Activated CD8-positive, alpha-beta memory T cell treated with anti-CD3 and anti-CD28 coated beads for 24 hours (primary cell): ENCODE measurements at places on chromosomes 4 and X.

- DNase-seq, result no peak
Observed at GRCh38 chr4:89021062-89021461, 35.9 kb downstream of the FAM13A start.

- DNase-seq, result no peak
Observed at GRCh38 chr4:7337196-7338058, 97.3 kb downstream of the PSAPL1 start.

- DNase-seq, result no peak
Observed at GRCh38 chrX:148448686-148449085, 51.7 kb upstream of the AFF2 start.

GRCh38 chrX:112761242-112762207 is 79.1 kb downstream of the AMOT start:
- DNase-seq, result no peak

GRCh38 chr4:67884701-67885100 is 899 bp upstream of the TMPRSS11D start:
- DNase-seq, result no peak

DNA sequence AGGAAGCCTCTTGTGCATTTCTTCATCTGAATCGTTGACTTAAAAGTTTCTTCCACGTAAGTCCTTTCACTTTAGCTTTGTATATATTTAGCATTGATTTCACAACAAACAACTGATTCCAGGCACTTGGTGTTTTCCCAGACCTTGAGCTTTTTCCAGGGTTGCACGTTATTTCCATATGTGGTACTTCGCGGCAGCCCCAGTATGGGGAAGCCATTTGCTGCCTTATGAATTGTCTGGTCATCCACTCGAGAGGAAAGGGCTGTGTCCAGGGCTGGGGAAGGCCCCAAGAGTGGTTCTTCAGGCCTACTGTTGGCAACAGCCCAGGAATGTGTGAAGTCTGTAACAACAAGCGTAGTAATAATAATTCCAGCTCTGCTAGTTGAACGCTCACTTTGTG is 2.8 kb upstream of the TLR8 start:
- no peak for DNase-seq

- DNase-seq, result no peak
Observed at GRCh38 chrX:15674514-15674840, 9.9 kb upstream of the CLTRN start.

DNA sequence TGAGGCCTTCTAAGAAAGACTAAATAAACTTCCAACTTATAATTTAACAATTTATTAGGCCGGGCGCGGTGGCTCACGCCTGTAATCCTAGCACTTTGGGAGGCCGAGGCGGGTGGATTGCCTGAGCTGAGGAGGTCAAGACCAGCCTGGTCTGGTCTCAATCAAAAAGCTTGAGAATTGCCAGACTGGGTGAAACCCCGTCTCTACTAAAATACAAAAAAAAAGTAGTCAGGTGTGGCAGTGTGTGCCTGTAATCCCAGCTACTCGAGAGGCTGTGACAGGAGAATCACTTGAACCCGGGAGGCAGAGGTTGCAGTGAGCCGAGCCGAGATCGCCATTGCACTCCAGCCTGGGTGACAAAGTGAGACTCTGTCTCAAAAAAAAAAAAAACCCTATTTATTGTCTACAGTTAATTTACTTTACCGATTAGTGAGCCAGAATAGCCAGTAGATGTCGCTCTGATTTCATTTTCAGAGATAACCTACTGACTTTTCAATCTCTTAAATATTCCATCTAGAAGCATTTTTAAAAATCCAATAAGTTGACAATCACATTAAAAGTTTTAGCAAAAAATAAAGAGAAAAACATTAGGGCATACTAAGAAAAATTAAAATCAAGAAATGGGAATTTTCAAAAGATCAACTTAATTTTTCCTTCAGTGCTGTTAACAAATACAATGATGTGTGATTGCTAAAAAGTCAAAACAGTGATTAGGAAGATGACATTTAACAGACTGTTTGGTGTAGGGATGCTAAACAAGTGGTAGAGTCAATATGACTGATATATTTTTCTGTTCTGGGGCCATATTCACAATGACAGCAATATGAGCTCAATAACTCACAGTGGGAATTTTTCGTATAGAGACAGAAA is 4.3 kb upstream of the SHROOM3 start:
- DNase-seq, result no peak

GRCh38 chr4:128228845-128229795 is 58.5 kb downstream of the PGRMC2 start:
- DNase-seq, result no peak

DNA sequence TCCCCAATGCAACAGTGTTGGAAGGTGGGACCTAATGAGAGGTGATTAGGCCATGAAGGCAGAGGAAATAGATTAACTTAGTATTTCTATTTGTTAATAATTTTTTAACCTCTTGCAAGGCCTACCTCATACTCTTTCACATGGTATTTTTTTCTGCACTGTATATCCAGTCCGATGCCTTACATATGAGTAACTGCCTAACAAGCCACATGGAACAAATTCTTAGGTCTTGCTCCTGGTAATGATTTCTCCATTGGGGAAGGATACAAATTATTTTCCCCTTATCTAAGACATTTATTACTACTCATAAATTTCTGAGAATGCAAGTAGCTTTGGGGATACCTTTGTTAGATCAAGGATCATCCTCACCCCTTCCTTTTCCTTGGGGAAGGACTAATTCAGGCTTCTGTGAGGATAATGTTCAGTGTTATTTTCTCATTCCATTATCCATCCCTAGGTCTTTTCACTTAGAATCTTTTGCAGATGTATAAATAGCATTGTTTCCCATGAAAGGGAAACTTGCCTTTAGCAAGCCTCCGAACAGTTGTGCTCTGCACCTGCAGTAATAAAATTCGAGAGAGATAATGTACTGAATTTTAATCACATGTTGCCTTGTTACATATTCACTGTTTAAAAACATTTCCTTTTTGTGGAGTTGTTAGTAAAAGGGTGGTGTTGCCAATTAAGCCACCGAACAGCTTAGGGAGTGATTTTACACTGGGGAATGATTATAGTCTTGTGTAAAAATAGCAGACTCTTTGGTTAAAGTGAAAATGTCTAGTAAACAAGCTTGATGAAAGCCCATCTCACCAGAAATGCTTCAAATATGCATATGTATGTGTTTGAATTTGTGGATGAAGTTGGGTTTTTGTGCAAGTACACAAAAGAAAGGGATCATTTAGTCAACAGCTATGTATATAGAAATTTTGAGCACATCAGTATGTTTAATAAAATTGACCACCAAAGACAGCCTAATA is 89.9 kb downstream of the CFAP299 start:
- DNase-seq, result no peak

DNA sequence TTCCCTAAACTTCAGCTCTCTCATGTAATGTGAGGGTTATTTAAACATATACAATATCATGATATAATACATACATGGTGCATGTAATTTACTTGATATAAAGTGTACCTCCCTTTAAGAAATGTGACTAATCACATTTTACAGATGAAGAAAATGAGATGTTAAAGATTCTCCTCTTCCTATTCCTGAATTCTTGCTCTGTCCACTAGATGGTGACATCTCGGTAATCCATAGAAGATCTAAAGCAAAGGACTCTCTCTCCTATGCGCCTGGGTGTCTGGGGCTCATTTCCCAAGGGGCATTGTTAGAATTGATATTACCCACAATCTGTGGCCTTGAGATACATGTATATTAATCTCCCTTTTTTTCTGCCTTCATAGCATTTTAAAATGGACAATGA is 804.9 kb downstream of the RAB28 start:
- DNase-seq, result no peak

DNA sequence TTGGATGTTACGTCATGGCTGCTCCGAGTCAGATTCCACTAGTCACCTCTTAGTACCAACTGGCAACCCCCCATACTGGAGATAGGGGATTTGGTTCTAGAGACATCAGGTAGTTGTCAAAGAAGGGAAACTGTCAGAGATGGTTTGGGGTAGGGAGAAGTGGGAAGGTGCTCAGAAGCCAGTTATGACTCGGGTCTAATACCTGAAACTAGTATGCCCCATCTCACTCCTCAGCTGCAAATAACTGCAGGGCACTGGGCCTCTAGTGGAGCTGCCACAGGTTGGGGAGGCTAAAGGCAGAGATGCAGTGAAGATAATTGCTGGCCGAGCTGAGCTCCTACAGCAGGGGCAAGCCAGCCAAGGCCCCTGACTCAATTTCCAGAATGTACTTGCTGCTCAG is 30.0 kb downstream of the OTUD6A start:
- DNase-seq, result no peak

GRCh38 chrX:48508400-48509244 is at the start of gene PORCN:
Gene PORCN, plus strand, starts transcription at chrX:48508992. Its CDS starts 829 bp downstream, at chrX:48509821.
- DNase-seq, result peak; percentile 88

GRCh38 chr4:89158884-89159503 is 47.7 kb downstream of the TIGD2 start:
- DNase-seq, result no peak

GRCh38 chrX:93868289-93868965 is 194.4 kb downstream of the FAM133A start:
- no peak for DNase-seq

GRCh38 chr4:176837169-176837895 is 44.6 kb upstream of the VEGFC start:
- no peak for DNase-seq

GRCh38 chr4:22721204-22721603 is 28.5 kb downstream of the GBA3 start:
- no peak for DNase-seq

DNA sequence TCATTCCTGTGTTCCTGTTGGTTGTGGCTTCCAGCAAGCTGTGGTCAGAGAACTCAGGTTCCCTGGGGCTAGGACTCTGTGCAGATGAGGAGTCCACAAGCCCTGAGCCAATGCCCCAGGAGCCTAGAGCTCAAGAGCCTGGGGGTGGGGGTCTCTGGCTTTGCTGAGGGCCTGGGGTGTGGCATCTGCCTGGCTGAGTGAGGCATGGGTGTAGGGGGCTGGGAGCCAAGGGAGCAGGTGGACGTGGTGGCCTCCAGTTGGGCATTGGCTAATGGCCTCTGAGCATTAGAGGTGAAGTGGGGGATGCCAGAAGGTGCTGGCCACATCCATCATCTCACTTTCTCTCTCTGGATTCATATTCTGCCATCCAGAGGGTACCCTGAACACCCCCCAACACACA is 5.3 kb upstream of the MAMLD1 start:
- DNase-seq, result peak; percentile 43

GRCh38 chrX:78548012-78548411 is 111.1 kb downstream of the RTL3 start:
- no peak for DNase-seq

GRCh38 chr4:2565533-2565932 is 29.1 kb downstream of the FAM193A start:
- DNase-seq, result no peak

GRCh38 chr4:20348411-20348810 is 96.7 kb downstream of the SLIT2 start:
- no peak for DNase-seq

GRCh38 chr4:42715807-42716482 is 59.0 kb upstream of the ATP8A1 start:
- no peak for DNase-seq

GRCh38 chrX:80879143-80879542 is 69.5 kb upstream of the BRWD3 start:
- no peak for DNase-seq

DNA sequence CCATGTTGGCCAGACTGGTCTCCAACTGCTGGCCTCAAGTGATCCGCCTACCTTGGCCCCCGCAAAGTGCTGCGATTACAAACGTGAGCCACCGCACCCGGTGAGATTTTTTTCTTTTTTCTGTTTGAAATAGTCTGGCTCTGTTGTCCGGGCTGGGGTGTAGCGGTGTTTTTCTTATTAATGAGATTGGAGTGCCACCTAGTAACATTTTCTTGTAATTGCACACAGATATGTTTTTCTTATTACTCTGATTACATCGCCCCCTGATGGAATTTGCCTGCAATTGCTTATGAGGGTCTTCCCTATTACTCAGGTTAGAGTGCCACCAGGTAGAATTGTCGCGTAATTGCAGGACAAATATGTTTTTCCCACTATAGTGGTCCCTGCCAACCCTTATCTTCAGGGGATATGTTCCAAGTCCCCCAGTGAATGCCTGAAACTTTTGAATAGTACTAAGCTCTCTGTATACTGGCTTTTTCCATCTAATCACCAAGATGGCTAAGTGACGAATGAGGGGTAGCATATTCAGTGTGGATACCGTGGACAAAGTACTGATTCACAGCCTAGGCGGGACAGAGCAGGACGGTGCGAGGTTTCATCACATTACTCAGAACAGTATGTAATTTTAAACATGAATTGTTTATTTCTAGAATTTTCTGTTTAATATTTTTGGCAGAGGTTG is 8.6 kb upstream of the PDHA1 start:
- no peak for DNase-seq

DNA sequence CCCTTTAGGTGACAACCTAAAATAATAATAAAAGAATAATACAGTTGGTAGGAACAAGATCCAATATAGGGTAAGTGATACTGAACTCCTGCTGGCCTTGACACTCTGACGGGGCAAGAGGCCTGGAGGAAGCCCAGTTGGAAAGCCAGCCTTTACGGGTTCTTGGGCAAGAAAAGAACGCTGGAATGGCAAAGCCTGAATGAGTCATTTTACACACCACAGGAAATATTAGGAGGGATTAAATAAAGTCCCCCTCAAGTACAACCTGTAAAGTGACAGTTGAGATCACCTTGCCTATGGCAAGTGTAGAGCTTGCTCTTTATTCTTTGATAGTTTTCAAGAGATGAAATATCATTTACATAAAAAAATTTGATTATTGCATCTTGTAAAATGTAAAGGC is 244.5 kb upstream of the TLL1 start:
- DNase-seq, result no peak

DNA sequence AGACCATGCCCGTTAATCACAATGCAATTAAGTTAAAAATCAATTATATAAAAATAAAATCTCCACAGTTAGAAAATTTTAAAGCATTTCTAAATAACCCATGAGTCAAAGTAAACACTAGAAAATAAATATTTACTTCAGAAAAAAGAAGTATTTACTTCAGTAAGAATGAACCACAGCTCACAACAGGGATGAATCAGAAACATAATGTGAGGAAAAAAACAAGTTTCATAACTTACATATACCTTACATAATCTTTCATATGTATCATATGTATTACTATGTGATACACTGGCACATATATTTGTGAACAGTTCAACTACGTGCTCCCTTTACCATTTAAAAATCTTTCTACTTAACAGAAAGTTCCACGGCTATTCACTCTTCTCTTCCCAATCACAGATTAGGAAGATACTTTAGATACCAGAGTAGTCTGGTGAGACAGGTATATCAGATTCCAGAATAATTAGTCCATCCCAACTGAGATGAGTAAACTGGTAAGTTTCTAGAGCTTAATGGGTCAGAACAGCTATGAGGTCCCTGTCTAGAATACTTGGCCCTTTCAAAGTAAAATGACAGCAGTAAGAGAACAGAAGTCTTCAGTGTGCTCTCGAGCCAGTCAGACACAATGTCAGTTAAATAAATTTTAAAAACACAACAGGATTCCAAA is 70.3 kb downstream of the SH3RF1 start:
- no peak for DNase-seq

DNA sequence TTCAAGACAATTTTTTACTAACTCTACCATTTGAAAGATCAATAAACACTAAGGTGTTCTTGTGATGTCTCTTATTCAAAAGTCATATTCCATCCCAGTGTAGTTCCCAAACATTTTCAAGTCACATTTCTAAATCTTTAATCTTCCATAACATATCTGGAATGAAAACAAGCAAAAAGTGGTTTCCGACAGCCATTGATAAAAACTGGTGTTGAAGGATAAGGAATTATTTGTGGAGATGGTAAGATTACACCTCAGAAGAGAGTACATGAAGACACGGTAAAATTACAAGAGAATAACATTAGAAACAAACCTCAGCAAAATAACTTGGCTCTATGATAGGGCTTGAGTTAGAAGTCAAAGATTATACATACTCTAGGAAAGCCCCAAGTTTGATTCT is 4.3 kb downstream of the CHIC2 start:
- no peak for DNase-seq
